ENCODE measurements at places on chromosomes 4 and X.
A peak's percentile ranks its signal among the peaks of the same experiment; 100 is the strongest.

GRCh38 chrX:3029129-3029528 lies 12.1 kb upstream of the ARSF start:
- DNase-seq: no peak

DNA sequence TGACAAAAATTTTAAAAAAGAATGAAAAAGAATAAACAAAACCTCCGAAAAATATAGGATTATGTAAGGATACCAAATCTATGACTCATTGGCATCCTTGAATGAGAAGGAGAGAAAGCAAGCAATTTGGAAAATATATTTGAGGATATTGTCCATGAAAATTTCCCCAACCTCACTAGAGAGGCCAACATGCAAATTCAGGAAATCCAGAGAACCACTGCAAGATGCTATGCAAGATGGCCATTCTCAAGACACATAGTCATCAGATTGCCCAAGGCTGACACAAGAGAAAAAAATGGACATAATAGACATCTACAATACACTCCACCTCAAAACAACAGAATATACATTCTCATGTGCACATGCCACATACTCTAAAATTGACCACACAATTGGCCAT lies 135.9 kb upstream of the SPANXB1 start:
- DNase-seq: no peak

DNA sequence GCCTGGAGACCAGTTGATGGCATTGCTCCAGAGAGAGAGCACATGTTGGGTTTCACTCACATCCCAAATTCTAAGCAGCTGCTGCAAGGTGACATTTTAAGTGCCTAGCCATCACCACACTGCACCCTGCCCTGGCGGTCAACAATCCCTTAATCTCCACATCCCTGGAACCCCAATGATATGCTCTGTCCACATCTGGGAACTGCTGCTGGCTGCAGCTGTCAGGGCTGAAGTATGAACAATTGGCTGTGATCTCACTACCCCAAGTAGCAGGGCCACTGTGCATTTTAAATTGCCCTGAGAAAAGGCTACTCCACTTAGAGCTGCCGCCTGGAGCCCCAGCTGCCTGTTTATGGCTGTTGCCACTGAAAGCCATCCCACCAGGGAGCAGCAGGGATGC lies 190.6 kb downstream of the ACTRT1 start:
- no peak for DNase-seq

GRCh38 chr4:138898282-138898681 lies 117.3 kb upstream of the NOCT start:
- no peak for DNase-seq

DNA sequence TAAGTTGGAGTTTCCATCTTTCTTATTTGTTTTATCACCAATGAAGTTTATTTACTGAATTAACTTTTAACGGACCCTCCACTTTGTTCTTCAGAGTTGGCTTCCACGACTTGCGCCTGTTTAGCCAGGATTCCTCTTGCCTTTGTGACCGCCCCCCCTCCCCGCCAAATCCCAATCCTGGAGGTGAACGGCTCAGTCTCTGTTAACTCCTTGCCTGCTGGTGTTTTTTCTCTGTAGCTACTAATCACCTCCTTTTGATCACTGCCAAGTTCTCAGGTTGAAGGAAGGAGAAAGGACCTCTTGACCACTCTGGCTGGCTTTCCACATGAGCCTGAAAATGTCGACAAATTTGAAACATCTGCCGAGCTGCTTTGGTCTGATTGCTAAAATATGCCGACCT lies 46.8 kb upstream of the BCOR start:
- no peak for DNase-seq

DNA sequence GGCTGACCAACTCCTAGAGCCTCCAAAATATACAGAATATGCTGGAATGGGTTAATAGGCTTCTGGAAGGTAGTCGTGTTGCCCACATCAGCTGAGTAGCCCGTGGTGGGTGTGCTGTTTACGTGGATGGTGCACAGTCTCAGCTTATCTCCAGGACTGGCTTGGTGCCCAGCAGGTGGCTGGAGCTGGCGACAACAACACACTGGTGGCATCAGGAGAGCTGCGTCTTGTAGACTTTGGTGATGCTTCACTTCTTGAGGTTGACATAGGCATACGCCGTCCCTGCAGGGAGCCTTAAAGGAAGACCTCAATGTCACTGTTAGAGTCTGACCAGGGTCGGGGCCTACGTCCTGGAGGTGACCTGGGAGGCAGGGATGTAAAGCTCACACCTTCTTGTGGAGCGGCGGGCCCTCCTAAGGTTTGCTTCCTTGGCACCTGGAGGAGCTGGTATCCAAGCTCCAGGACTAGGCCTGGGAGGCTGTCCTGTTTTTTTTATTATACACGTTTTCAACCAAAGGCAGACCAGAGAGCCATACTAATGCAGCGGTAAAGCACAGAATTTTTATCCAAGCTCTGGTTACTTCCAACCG lies 26.5 kb upstream of the RBMX start:
- DNase-seq: no peak

DNA sequence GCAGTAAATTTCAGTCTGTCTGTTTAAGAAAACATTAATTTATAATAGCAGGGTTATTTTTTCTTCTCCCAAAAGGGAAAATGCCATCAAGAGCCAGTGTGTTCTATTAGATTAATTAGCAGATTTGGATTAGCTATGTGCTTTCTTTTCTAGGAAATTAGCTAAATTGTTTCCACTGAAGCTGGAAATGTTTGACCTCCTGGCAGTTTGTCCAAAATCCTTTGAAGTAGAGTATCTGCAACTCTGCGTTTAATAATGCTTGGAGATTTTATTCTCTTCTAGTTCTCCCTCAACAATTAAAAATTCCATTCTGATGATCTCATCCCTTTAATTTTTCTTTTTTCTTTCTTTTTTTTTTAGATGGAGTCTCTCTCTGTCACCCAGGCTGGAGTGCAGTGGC lies 27.1 kb upstream of the HOPX start:
- DNase-seq: no peak

DNA sequence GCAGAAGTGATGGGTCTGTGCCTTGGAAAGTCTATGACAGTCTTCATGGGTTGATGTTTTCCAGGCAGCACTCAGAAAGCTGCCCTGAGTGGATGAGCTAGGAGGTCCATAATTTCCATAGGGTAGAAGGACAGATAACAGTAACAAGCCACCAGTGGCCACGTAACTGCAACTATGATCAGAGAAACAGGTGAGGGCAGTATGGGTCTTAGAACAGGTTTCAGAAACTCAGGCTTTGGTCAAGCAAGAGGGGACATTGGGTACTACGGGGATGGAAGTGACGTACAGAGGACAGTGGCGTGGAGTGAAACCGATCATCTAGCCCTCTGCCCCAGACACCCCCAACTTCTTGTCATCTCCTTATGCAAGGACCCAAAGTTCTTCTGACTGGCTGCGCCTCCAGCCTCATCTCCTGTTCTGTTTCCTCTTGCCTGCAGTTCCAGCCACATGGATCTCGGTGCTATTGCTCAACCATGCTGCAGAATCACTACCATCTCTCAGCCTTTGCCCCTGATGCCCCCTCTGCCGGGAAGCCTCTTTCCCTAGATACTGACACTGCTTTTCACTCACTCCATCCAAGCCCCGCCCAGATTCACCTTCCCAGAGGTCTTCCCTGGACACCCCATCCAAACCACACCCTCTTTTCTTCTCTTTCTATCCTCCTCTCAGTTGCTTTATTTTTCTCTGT lies 123.4 kb downstream of the MFAP3L start:
- no peak for DNase-seq

- DNase-seq: no peak
These were observed 7.9 kb downstream of the GTPBP6 start for GRCh38 chrX:310621-311155.

- DNase-seq: no peak
These were observed 3.0 kb upstream of the MAB21L2 start for GRCh38 chr4:150578745-150579501.

DNA sequence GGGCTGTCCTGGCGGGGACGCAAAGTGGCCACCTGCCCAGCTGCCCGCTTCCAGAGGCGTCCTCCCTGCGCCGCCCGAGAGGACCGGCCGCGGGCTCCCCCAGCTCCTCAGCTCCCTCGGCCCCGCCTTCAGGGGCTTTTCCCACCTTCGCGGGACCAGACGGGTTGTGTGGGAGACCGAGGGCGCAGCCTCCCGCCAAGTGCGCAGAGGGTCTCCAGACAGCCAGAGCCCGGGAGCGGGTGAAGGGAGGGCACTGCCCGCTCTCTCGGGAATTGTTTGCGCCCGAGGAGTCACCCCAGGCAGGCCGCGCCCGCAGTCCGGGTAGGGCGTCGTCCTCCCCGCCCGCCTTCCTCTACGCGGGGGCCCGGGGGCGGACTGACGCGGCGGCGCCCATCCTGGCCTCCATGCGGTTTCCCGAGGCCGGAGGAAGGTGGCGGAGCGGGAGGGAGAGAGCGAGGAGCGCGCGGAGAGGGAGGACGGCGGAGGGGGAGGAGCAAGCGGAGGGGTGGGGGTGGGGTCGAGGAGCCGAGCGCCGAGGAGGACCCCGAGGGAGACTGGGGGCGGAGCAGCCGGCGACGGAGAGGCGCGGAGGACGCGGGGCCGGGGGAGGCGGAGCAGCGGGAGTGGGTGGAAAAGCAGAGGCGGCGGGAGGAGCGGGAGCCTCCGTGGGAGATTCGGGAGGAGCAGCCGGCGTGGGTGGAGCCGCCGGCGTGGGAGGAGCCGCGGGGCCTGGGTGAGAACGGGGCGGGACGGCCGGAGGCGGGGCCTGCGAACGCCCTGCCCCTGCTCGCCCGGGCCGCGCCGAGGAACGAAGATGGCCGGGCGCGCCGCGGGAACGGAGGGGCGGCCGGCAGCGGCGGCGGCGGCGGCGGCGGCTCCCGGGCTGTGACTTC lies 47.5 kb downstream of the CLDN34 start:
- DNase-seq: peak; percentile 65

DNA sequence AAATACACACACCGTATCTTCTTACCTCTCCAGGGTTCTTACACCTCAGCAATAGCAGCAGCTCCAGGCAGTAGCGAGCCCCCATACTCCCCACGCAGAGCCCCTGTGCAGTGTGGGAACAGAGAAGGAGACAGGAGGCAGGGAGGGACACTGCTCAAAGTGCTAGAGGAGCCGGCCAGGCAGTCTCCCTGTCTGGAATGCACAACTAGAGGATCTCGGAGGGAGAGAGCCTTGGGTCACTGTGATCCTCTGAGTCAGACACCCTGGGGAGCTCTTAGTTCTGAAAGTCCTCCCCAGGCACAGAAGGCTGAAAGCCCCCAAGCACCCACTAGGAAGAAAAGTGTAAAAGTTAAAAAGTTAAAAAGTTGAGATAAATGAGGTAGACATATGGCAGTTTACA lies 16.0 kb downstream of the AMELX start:
- DNase-seq: no peak

DNA sequence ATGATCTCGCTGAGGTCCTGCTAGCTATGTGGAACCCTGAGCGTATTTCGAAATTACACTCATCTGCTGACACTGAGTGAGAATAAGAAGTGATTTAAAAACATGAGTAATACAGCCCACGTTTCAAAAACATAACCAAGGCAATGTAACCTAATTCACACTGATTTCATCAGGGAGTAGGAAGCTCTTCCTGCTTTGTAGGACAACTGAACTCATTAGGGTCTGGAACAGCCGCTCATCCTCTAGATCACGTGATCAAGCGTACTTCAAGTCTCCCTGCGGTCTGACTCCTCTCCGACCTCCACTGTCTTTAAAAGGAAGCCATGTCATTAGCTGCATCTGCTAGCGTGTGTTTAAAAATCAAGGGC lies 138.0 kb downstream of the NSUN7 start:
- no peak for DNase-seq

DNA sequence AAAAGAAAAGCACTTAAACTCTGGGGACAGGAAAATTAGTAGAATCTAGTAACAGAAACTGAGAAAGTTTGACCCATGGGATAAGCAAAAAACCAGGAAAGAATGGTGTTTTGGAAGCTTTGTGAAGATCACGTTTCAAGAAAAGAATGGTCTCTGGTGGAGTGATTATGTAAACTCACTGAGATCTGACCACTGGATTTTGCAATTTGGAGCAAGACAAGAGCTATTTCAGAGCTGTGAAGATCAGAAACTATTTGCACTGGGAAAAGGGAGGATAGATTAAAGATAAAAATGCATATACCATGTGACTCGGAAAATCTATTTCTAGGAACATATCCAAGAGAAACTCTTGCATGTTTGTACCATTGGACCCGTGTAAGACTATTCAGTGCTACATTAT lies 4.3 kb downstream of the TMPRSS11D start:
- no peak for DNase-seq

Data from stimulated activated CD8-positive, alpha-beta memory T cell treated with anti-CD3 and anti-CD28 coated beads, Interleukin-15, amount 100 ng/mL, for 48 hours (primary cell).